ENCODE measurements at places on chromosomes 3 and 15. TPM values are rescaled to one million over a fixed set of nuclear protein-coding genes. Genes with fewer than 3 reads are reported as not detected.

DNA sequence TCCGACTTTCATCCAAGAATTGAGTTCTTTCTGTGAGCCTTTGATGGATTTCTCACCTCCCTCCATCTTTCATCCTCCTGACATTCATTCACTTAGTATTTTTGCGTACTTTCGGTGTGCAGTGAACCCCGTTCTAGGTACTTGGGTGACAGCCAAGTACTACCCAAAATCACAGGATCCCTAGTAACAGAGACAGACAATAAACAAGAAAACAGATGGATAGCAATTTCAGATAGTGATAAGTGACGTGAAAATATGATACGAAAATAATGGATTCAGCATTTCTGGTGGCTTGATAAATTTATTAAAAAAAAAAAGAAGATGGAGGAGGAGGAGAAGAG is 264 bp upstream of the CMTM6 start:
- peak overlapping the region; percentile 57 for H3K4me3 ChIP-seq
- peaks cover 8% of the 10 kb centered on the region for H3K4me1 ChIP-seq
- DNase-seq: no peak
- H3K36me3 ChIP-seq: no peaks in the 10 kb centered on the region
- no peaks in the 10 kb centered on the region for H3K27me3 ChIP-seq
- H3K27ac ChIP-seq: no peak overlapping the region

DNA sequence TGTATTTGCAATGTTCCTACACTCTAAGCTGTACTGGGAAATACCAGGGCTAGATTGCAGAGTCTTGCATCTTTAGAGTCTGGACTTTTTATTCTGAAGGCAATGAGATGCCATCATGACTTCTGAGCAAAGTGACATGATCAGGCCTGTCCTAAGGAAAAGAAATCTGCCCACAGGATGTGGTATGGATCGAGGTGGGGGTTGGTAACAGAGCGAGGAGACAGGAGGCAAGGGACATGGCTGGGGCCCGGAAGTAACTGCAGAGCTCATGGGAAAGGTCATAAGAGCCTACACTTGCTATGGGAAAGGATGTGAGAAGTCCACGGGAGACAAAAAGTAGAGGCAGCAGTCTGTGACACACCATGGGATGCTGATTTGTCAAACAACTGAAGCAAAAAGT is 121.5 kb downstream of the OXNAD1 start:
- no peak overlapping the region for H3K27ac ChIP-seq
- no peaks in the 10 kb centered on the region for H3K36me3 ChIP-seq
- H3K4me1 ChIP-seq: peaks cover 12% of the 10 kb centered on the region

GRCh38 chr3:56443372-56443771 is 24.9 kb downstream of the ERC2 start:
- no peak for DNase-seq
- no peak overlapping the region for H3K27ac ChIP-seq
- no peaks in the 10 kb centered on the region for H3K4me1 ChIP-seq
- H3K36me3 ChIP-seq: no peaks in the 10 kb centered on the region
- no peaks in the 10 kb centered on the region for H3K27me3 ChIP-seq

DNA sequence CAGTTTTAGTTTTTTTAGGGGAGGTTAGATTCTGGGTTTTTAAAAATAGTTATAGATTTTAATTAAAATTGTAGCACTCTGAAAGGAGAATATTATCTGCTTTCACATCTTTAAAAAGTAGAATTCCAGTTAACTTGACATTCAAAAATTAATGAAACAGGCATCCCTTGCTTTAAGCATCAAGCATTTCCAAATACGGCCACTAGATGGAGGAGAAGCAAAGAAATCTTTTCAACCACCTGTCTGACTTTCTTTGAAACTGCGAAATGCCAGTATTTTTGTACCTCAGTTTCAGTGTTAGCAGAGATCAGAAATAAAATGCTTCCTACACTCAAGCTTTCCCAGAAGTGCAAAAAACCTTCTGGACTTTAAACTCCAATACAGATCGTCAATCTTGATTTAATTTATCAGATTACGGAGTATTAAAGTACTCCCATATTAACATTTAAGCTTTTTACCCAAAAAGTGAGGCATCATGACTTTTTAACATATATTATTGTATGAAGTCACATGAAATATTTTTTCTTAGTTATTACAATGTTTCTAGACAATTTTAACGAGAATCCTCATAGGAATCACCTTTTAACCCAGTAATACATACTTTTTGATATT is 153.3 kb downstream of the P3H2 start:
- DNase-seq: no peak
- no peaks in the 10 kb centered on the region for H3K4me1 ChIP-seq
- H3K36me3 ChIP-seq: peaks cover 5% of the 10 kb centered on the region
- no peaks in the 10 kb centered on the region for H3K27me3 ChIP-seq

The PLA2G4B gene
- polyA plus RNA-seq: 8.6 TPM

The FOXL2 gene
- 0.57 TPM for polyA plus RNA-seq

The ZNF662 gene
- polyA plus RNA-seq: 0.57 TPM

The CHL1 gene
- 0.14 TPM for polyA plus RNA-seq

The SPINK8 gene
- polyA plus RNA-seq: not detected

- no peaks in the 10 kb centered on the region for H3K36me3 ChIP-seq
- H3K4me3 ChIP-seq: no peak overlapping the region
- H3K27ac ChIP-seq: no peak overlapping the region
- H3K27me3 ChIP-seq: no peaks in the 10 kb centered on the region
- no peak for DNase-seq
Measured at GRCh38 chr15:83919319-83919830, 265.5 kb downstream of the ADAMTSL3 start.

DNA sequence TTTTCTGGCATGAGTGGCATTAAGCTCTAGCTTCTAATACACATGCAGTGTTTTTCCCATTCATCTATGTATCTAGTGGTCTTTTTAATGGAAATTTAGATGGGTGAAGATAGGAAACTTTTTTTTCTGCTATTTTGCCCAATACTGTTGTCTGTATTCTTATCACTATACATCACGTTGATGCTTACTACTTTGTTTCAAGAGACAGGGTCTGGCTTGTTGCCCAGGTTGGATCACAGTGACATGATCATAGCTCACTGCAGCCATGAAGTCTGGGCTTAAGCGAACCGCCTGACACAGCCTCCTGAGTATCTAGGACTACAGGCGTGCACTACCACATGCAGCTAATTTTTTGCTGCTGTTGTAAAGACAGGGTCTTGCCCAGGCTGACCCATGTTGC is 84.6 kb downstream of the PEAK1 start:
- DNase-seq: no peak
- H3K4me1 ChIP-seq: peaks cover 8% of the 10 kb centered on the region
- H3K27ac ChIP-seq: no peak overlapping the region
- no peaks in the 10 kb centered on the region for H3K36me3 ChIP-seq
- H3K4me3 ChIP-seq: no peak overlapping the region

DNA sequence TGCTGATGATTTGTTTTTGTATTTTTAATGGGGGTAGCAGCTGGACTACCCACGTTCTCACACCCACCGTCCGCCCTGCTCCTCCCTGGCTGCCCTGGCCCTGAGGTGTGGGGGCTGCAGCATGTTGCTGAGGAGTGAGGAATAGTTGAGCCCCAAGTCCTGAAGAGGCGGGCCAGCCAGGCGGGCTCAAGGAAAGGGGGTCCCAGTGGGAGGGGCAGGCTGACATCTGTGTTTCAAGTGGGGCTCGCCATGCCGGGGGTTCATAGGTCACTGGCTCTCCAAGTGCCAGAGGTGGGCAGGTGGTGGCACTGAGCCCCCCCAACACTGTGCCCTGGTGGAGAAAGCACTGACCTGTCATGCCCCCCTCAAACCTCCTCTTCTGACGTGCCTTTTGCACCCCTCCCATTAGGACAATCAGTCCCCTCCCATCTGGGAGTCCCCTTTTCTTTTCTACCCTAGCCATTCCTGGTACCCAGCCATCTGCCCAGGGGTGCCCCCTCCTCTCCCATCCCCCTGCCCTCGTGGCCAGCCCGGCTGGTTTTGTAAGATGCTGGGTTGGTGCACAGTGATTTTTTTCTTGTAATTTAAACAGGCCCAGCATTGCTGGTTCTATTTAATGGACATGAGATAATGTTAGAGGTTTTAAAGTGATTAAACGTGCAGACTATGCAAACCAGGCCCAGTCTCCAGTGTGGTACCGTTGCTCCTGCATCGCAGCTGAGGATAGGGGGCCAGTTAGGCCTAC is 1.4 kb upstream of the FES start:
- peaks cover 20% of the 10 kb centered on the region for H3K36me3 ChIP-seq
- no peaks in the 10 kb centered on the region for H3K4me1 ChIP-seq
- DNase-seq: no peak
- no peak overlapping the region for H3K27ac ChIP-seq

The CPNE9 gene
- polyA plus RNA-seq: not detected

- no peaks in the 10 kb centered on the region for H3K27me3 ChIP-seq
- H3K4me1 ChIP-seq: peaks cover 18% of the 10 kb centered on the region
- no peak for DNase-seq
- no peak overlapping the region for H3K27ac ChIP-seq
- no peak overlapping the region for H3K4me3 ChIP-seq
- H3K36me3 ChIP-seq: no peaks in the 10 kb centered on the region
Measured at GRCh38 chr3:160474416-160474838, 24.8 kb upstream of the TRIM59 start.
